ENCODE measurements at places on chromosomes 16 and 17.

DNA sequence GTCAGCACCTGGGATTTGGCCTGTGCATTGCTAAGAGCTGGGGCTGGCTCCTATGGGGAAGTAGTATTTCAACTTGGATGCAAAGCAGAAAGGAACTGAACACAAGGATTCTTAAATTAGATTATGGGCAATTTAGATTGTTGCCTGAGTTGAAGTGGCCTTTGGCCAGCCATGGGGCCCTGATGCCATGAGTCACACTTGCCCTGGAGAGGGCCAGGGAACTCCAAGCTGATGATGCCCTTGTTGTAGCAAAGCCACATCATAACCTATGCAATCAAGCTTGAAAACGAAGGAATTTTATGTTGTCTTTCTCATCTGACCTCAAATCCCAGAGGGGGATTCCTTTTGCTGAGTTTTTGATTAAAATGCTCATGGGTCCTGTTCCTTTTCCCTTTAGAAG is 3.9 kb upstream of the SPATA32 start:
- DNase-seq, result no peak

- DNase-seq, result peak; percentile 17
These were observed 163.3 kb downstream of the HS3ST2 start for GRCh38 chr16:22977294-22977697.

- no peak for DNase-seq
These were observed 50.8 kb upstream of the MYH10 start for GRCh38 chr17:8681170-8681949.

DNA sequence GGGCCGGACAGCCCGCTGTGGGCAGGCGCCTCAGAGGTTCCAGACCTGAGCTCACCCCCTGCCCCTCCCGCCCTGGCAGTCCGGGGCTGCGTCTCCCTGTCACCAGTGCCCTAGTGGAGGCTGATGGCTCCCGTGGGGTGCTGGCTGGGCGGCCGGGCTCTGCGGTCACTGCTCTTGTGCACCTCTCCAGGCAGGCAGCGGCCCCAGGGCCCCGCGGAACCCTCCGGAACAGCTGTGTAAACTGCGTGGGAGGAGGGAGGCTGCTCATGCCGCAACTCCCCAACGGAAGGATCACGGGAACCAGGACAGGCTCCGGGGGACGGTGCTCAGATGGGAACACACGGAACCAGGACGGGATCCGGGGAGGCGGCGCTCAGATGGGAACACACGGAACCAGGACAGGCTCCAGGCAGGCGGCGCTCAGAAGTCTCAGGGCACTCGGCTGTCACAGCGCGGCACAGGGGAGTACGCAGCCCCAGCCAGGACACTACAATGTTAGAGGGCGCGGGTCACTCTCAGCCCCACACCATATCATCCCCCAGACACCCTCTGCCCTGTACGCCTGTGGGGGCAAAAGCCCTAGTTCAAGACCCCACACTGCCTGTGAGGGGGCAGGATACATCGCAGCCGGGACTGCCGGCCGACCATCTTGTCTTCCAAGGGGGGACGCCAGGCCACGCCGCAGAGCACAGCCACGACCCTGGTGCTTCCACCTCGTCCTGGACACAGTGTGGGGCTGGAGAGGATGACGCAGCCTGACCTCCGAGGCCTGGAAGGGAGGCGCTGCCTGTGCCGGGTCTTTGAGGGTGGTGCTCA is 74.0 kb upstream of the GNG13 start:
- DNase-seq, result no peak

GRCh38 chr16:24852281-24852721 is 6.5 kb downstream of the SLC5A11 start:
- no peak for DNase-seq

GRCh38 chr17:7894866-7895265 is 6.3 kb downstream of the CHD3 start:
- DNase-seq, result no peak

- no peak for DNase-seq
These were observed 561 bp upstream of the WFDC1 start for GRCh38 chr16:84294117-84294516.

- peak; percentile 99 for DNase-seq
These were observed 26.2 kb downstream of the ENDOV start for GRCh38 chr17:80441133-80441578.

DNA sequence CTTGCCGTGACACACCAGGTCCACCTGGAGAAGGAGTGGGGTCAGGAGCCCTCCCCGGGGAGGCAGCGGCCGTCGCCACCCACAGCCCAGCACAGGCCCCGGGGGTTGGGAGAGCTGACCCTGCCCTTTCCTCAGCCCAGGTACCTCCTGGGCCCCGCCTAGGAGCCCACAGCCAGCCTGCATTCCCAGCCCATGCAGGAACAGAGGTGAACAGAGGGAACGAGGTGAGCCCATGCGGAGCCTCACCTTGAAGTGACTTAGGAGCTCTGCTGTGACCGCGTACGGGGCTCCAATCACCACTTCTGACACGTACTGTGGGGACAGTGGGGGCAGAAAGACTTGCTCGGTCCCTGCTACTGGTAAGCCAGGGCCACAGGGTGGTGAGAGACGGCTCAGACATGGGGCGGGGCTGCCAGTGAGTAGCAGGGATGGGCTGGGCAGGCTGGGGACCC is 3.4 kb downstream of the NPB start:
- DNase-seq, result no peak

DNA sequence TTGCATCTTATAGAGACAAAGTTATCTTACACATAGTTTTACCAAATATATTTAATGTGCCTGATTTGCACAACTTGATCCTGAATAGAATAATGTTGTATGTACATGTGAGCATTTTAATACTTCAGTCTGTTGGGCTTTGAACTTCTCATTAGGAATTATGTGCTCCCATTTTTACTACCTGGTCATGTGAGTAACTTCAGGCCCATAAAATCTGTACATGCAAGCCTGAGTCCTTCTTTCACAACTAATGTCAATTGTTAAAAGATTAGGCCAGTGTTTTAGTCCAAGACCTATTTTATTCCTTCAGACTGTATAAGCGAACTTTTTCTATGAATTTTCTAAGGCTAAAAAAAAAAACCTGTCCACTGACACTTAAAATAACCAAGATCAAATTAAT is 715.4 kb downstream of the CDH8 start:
- no peak for DNase-seq

DNA sequence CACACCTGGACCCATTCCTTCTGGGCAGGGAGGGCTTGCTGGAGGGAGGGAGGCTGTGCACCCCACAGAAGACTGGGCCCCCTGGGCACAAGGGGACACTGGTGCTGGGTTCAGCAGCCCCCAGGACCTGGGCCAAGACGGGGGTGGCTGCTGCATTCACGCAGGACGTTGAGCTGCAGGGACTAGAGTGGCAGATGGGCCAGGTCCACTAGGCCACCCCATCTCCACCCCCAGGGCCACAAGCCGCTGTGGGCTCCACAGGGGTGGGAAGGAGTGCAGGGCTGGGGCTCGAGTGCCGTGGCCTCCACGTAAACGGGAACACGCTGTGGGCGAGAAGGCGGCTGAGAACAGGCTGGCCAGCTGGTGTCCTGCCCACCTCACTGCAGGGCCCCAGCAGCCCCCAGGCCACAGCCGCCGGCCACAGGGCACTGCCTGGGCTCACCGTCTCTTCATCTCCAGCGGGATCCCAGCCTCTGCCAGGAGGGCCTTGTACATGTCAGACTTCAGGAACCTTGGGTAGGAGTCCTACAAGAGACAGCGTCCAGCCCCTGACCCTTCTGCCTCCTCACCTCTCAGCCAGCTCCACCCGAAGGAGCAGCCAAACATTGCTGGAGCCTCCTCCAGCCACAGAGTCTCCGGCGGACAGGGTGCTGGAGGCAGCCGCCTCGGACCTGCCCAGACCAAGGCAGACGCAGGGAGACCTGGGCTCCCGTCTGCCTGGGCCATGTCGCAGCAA is 6.5 kb downstream of the RGS11 start:
- DNase-seq, result no peak

DNA sequence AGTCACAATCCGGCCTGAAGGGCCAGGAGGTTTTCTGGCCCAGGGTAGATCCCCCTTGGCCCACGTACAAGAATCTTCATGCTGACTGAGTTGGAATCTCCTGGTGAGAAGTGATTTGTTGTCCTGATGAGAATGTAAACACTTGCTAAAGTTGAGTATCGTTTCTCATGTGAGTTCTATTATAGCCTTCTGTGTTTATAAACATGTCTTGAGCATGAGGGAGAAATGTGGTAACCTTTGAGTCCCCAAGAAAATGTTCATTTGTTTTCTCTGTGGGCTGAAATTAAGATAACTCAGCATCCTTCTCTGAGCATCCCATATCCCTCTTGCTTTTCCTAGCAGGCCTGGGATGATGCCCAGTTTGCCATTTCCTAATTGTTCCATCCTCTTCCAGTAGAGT is 204.8 kb downstream of the FTO start:
- no peak for DNase-seq

- no peak for DNase-seq
These were observed 65.7 kb upstream of the ZNF469 start for GRCh38 chr16:88316941-88317612.

GRCh38 chr16:50697881-50698767 is 4.7 kb downstream of the NOD2 start:
- DNase-seq, result no peak

- no peak for DNase-seq
These were observed 973.5 kb downstream of the CDH11 start for GRCh38 chr16:64148356-64148755.

DNA sequence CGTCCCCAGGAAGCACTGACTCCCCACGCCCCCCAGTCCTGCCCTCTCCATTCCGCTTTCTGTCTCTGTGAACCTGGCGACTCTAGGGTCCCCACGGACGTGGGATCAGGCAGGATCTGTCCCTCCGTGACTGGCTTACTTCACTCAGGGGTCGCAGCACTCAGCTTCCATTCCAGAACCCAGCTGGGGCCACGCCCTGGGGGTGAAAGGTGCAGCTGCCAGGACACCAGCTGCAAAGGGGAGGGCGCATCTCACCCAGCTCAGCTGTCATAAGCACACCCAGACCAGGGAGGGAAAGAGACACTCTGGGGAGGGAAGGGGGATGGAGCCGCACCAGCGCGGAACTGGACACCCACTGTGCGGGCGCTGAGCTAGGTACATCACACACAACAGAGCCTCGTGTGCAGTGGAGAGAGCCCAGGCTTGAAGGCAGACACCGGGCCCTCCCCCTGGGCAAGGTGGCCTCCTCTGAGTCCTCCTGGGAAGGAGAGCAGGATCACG is 18.5 kb upstream of the HEXD start:
- DNase-seq, result peak; percentile 22

- no peak for DNase-seq
These were observed 73.8 kb downstream of the CMIP start for GRCh38 chr16:81518439-81518757.

DNA sequence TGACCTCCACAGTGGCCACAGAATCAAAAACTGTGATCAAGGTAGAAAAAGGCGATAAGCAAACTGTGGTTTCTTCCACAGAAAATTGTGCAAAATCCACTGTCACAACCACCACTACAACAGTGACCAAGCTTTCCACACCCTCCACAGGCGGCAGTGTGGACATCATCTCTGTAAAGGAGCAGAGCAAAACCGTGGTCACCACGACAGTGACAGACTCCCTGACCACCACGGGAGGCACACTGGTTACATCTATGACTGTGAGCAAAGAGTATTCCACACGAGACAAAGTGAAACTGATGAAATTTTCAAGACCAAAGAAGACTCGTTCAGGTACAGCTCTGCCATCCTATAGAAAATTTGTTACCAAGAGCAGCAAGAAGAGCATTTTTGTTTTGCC is 83.6 kb downstream of the C17orf58 start:
- DNase-seq, result no peak

DNA sequence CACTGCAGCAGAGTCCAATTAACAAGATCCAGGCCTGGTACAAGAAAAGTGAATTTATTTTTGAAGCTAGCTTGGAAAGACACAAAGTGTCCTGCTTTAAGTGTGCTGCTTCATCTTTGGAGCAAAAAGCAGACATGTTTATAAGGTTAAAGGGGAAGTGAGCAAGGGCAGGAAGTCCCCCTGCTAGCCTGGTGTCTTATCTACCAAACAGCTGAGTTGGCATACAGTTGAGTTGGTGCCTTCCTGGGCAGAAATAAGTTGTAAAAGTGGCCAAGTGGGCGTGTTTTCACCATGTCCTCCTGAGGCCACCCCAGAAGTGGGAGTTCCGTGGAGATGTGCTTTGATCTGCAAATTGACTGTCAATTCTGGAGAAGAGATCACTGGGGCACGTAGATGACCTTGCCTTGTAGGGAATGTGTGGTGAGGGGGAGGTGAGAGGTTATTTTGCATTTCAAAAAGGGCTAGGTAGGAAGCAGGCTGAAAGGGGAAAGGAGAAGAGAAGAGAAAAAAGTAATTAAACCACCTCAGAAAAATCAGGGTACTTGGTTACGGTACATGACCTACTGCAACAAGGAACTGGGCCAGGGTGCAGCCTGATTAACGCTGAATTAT is 38.3 kb upstream of the HSBP1 start:
- DNase-seq, result peak; percentile 52

DNA sequence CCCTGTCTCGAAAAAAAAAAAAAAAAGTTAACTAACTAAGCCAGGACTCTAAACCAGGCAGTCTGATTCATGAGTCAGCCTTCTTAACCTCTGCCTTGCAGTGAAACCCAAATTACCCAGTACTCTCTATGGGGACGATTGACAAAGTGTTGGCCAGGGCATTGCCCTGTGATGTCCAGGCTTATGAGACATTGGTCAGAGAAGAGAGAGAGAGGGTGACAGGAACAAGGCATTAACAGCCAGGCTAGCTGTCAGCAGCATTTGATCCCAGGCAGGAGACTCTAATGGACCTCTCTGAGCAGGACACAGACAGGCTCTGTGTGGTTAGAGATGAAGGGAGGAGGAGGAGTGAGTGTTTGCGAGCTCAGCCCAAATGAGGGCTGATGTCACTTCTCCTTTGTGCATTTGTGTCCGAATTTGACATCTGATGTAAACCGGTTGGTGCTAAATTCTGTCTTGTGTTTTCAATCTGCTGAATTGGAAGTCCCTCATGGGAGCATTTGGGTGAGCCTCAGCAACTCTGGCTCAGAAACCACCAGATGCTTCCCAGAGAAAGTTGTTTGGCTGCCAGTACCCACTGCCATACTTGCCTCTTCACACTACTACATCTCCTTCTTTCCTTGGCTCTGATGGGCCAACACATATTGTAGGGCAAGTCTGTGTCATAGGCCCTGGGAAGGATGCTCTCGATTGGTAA is 4.3 kb upstream of the MYL4 start:
- no peak for DNase-seq

DNA sequence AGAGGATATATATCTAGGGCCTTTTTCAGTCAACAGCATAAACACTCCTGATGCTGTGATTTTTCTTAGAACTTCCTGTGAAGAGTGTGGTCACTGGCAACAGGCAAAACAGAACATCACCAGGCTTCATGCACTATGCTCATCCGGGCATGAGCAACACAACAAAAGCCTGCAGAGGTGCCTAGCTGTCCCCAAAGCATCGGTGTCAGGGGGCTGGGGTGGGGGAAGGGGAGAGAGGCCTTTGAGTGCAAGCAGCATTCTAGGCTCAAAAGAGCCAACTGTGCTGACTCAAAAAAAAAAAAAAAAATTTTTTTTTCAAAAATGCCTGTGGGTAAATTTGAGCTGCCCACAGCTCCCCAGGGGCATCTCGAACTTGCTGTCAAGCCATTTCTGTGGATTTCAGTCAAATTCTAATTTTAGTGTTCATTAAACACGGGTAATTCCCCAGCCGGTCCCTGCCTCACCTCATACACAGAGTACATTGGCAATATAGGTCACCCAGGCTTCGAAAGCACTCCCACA is 194.6 kb upstream of the DYNLRB2 start:
- no peak for DNase-seq
